Activated CD4-positive, alpha-beta T cell treated with anti-CD3 and anti-CD28 coated beads, Interleukin-2, amount 50 U/mL, for 1 hour (primary cell): ENCODE measurements at places on chromosomes 7 and 10.

DNA sequence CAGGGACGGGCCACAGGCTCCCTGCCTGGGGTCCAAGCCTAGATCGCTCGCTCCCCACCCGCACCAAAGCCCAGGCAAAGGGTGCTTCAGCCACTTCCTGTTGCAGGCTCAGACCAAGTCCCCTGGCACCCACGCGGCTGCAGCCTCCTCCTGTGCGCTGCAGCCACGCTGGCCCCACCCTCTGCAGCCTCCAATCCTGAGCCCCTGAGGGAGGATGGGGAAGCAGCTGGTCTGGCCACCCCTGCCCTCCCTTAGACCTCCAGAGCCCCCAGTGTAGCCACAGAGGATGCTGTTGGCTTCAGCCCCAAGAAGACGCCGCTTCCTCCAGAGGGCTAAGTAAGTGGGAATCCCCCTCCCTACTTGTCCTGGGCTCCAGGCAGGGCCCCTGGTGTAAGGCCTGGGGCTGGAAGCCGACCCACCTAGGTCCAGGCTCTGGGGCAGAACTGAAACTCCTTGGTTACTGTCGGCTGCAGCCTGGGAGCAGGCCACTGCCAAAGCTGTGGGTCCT is 9.4 kb downstream of the LIMK1 start:
- no peak for DNase-seq

GRCh38 chr7:84722086-84722485 is 464.8 kb downstream of the SEMA3D start:
- no peak for DNase-seq

- DNase-seq: no peak
These were observed 348.1 kb downstream of the TFEC start for GRCh38 chr7:115682507-115682906.

DNA sequence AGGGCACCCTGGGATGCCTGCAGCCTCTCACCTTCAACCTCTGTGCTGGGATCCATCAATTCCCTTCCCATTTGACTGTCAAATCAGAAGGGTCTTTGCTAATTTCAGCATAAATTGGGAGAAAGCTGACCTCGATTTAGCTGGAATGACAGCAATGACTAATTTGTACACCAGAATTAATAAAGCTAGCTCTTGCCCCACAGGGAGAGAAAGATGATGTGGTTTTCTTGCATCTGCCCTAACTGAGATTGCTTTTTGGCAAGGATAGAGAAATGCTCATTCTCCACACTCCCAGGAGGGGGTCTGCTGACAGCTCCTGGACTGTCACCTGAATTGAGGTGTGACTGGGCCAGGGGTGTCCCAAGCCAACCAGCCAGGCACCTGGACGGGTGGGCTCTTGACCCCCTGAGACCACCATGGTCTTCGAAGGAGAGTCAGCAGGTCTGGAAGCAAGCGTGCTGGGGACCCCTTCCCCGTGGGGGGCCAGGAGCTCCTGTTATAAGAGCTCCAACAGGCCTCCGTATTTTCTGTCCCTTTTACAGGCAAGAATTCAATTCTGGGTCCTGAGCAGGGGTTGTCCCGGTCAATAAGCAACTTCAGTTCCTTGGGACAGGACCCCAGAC is 42.1 kb downstream of the RBM17 start:
- no peak for DNase-seq

- no peak for DNase-seq
These were observed 4.5 kb downstream of the ADIRF start for GRCh38 chr10:86972613-86973380.

GRCh38 chr10:82319074-82319473 is 444.1 kb downstream of the NRG3 start:
- no peak for DNase-seq

DNA sequence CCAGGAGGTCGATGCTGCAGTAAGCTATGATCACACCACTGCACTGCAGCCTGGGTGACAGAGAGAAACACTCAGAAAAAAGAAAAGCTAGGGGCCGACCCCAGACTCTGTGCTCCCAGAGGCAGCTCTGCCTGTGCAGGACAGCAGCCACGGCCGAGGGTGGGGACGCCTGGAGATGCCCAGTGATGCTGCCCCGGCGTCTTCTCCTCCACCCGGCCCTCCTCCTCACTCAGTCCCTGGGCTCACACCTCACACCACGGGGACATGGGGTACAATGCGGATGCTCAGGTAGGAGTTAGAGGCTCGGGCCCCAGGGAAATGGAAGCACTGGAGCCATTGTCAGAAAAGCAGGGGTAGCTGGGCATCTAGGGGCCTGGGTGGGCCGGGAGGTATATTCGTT is 46.3 kb upstream of the ELFN1 start:
- no peak for DNase-seq

GRCh38 chr10:110268442-110268841 is 36.3 kb downstream of the SMNDC1 start:
- no peak for DNase-seq

DNA sequence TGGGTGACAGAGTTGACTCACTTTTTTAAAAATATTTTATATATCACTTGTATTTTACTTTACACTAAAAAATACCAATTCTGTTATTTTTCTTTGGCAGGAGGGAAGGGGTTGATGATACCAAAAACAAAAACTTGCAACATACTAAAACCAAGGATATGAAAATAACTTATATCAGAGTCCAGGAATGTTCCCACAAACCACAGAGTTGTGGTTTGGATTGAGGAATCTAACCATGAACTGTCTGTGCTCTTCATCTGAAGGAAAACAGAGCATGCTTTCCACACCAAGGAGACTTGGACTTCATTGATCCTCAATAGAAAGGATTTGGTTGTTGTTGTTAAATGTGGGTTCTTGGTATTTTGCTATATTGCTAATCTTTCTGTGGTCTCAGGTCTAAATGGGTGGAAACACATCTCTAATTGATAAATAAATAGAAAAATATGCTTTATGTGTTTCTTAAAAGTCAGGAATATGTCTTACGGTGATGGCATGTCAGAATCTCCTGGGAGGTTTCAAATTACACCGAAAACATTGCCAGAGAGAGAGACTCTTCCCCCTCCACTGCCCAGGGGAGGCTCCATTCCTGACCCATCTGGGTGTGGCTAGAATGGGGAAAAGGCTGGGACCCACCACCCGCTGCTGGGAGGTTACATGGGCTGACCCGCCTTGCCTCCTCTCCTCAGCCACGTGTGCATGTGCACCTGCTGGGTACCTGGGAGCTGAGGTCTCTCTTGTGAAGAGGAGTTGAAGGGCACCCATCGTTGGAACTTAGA is 46.9 kb upstream of the STK17A start:
- no peak for DNase-seq

- DNase-seq: no peak
These were observed 39.5 kb upstream of the ADGRA1 start for GRCh38 chr10:133048266-133048665.

DNA sequence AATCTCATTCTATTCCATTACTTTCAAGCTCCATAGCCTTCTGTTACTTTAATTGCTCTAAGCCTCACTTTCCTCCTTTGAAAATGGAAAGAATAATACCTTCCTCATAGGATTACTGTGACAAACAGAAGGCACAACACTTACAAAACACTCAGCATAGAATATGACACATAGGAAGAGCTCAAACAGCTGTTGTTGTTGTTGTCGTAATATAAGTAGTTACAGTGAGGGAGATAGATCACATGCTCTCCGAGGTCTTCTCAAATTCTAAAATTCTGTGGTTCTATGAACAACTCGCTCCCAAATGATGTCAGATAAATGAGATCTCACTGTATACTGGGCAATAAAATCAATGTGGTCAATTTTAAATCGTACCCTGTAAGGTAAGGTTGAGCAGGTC is 1049.3 kb upstream of the C7orf33 start:
- no peak for DNase-seq

DNA sequence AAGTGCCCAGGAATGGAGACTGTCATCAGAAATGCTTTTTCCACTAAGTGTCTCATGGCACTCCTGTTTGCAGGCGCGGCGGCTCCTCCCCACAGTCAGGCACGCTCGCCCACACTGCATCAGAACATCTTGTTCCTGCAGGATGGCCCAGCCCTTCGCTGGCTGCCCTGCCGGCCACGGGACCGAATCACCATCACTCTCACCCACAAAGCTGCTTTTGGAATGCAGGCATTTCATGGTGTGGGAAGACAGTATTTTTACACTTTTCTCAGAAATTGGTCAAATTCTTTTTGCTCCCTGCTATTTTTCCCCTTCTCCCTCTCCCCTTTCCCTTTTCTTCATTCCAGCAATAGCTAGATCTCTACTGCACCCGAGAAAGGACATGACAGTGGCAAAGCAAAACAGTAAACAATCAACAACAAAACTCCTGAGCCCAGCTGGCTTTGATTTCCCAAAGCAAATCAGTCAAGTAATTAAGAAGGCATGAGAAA is 176.1 kb upstream of the TNS3 start:
- no peak for DNase-seq

DNA sequence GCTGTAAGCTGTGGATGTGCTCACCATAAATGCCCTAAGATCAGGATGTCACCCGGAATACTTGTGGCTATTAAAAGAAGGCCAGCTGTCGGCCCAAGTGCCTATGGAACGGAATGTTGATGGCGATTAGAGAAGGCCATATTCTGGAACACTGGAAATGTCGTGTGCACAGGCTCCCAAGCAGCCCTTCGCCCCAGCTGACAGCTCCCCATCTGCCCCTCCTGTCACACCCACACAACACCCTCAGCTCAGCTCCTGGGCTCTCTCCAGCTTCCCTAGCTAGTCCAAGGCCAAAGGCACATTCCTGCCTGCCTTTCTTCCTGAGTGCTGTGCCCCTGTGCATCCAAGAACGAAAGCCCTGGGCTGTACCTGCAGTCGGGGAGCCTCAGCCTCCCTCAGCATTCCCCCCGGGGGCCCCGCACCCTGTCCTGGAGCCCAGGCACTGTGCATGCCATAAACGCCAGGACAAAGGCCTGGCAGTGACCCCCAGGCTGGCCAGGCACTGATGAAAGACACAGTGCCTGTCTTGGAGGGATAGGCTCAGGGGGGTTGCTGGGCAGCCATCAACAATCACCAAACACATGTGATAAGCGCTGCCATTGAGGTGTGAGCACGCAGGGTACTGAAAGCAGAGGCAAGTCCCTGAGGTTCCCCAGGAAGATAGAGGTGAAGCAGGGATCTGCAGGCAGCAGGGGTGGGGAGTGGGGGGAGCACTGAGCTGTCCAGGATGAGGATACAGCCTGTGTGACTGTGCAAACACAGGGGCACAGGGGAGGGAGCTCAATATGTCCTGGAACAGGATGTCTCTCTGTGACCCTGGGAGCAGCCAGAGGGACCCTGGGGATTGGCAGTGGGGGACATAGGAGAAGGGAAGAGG is 3.7 kb upstream of the LDB3 start:
- no peak for DNase-seq

GRCh38 chr10:21263263-21263803 is 262.1 kb downstream of the SKIDA1 start:
- DNase-seq: no peak

DNA sequence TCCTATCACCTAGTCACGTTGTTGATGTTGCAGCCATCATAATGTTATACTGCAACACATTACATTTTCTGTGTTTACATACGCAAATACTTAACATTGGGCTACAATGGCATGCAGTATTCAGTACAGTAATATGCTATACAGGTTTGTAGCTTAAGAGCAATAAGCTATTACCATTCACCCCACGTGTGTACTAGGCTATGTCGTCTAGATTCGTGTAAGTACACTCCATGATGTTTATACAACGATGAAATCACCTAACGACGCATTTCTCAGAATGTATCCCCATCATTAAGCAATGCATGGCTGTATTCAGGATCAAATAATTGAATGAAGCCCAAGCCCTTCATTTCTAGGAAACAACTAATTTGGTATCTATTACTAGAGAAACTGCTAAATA is 43.4 kb upstream of the C1GALT1 start:
- DNase-seq: no peak

DNA sequence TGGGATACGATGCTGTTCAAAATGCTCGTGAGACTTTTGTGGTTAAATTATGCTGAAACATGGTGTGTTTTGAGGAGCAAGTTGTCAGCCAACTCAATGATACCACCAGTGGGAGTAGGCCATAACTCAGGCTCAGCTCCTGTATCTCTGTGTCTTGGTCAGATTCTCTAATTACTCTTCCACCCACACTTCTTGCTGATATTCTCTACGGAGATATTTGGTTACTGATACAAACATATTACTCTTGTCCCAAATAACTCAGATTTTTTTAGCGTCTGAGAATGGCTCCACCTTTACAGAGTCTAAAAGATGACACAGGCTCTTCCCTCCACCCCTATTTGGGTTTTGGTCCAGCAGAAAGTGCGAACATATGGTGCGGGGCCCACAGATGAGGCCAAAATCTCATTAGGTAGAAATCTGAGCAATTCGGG is 168.9 kb downstream of the PKD1L1 start:
- DNase-seq: no peak

DNA sequence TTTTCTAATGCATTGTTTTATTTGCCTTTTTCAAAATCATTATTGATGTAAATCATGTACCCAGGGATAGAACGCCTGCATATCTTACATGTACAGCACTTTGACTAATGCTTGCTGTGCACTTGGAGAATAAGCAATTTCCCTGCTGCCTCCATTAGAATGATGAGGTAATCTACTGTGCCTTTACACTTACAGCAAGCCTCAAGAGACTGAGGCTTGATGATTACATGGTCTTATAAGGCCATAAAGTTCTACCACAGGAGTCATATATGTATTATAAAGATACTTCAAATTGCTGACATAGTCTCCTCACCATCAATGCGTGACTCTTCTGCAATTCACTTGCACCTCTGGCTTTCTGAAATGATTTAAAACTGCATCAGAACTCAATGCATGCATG is 328.6 kb upstream of the HGF start:
- DNase-seq: no peak

DNA sequence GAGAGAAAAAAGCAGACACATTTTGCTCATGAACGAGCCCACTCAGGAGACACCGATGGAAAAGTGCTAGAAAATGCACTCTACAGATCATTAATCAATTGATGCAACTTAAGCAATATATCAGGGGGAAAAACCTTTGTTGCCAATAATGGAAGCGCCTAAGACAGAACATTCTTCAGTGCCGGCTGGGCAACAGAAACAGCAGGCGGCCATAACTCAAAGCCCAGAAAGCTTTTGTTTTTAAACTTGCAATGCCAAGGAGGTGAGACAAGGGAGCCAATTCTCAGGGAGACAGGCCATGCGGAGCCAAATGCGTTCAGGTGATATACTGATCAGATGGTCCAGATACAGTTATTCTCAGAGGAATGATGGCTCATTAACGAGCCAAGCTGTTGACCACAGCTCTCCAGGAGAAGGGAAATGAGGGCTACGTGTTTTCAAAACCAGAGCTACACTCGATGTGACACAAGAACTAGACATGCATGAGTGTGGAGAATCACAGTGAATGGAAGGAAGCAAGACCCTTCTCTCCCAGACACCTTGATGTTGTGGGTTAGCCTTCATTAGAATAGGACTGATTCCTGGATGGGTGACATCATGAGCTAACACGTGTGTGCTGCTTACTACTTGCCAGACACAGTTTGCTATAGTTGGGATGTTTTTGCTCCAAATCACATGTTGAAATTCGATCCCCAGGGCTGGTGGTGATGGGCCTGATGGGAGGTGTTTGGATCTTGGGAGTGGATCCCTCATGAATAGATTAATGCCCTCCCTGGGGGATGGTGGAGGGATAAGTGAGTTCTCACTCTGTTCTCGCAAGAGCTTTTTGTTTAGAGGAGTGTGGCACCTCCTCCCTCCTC is 79.1 kb upstream of the KCNMA1 start:
- no peak for DNase-seq
